ENCODE measurements at places on chromosomes 4 and X.

GRCh38 chr4:74858921-74859562 lies 64.7 kb upstream of the BTC start:
- no peaks in the 10 kb centered on the region for H3K36me3 ChIP-seq
- no peak overlapping the region for H3K4me3 ChIP-seq
- H3K27me3 ChIP-seq = peaks cover 10% of the 10 kb centered on the region
- DNase-seq = no peak
- H3K4me1 ChIP-seq = no peaks in the 10 kb centered on the region

GRCh38 chr4:162164906-162165510 lies 1.2 kb upstream of the FSTL5 start:
- H3K4me1 ChIP-seq = peaks cover 2% of the 10 kb centered on the region
- no peaks in the 10 kb centered on the region for H3K36me3 ChIP-seq
- DNase-seq = no peak
- H3K27ac ChIP-seq = no peak overlapping the region

- H3K4me1 ChIP-seq = peaks cover 20% of the 10 kb centered on the region
- H3K27ac ChIP-seq = no peak overlapping the region
- peak; percentile 51 for DNase-seq
- H3K27me3 ChIP-seq = no peaks in the 10 kb centered on the region
- no peak overlapping the region for H3K4me3 ChIP-seq
- no peaks in the 10 kb centered on the region for H3K36me3 ChIP-seq
These were observed 9.4 kb upstream of the TET2 start for GRCh38 chr4:105137121-105137875.

GRCh38 chr4:124631760-124632159 lies 80.8 kb downstream of the ANKRD50 start:
- DNase-seq = peak; percentile 9
- H3K4me1 ChIP-seq = peaks cover 5% of the 10 kb centered on the region
- no peaks in the 10 kb centered on the region for H3K36me3 ChIP-seq
- peaks cover 5% of the 10 kb centered on the region for H3K27me3 ChIP-seq
- H3K4me3 ChIP-seq = no peak overlapping the region

GRCh38 chrX:2647627-2648026 lies 43.5 kb upstream of the CD99 start:
- peak overlapping the region; percentile 37 for H3K27ac ChIP-seq
- H3K27me3 ChIP-seq = no peaks in the 10 kb centered on the region
- H3K4me3 ChIP-seq = no peak overlapping the region

DNA sequence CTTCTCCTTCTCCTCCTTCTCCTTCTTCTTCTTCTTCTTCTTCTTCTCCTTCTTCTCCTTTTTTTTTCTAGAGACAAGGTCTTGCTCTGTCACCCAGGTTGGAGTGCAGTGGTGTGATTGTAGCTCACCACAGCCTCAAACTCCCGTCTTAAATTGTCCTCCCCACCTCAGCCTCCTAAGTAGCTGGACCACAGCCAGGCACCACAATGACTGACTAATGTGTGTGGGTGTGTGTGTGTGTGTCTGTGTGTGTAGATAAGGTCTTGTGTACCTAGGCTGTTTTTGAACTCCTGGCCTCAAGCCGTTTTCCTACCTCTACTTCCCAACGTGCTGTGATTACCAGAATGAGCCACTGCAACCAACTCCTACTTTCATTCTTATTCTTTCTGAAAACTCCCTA lies 390.9 kb downstream of the ADAM29 start:
- H3K27me3 ChIP-seq = no peaks in the 10 kb centered on the region
- H3K27ac ChIP-seq = no peak overlapping the region
- H3K4me3 ChIP-seq = no peak overlapping the region

DNA sequence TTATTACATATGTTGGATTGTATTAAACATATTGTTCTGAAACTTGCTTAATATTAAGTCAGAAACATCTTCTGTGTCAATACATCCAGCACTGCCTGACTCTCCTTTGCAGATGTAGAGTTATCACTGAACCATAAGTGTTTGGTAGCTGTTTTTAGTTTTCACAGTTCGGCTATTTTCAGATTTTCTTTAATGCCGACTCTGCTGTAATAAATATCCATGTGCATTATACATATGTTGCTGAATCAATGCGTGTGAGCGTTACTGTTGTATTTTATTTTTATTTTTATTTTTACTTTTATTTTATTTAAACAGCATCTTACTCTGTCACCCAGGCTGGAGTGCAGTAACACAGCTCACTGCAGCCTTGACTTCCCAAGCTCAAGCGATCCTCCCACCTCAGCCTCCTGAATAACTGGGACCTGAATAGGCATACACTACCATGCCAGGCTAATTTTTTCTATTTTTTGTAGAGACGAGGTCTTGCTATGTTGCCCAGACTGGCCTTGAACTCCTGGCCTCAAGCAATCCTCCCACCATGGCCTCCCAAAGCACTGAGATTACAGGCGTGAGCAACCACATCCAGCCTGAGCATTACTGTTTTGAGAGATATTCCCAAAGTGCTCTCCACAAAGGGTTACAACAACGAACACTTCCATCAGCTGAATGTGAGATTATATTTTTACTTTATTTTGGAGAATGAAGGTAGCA lies 50.7 kb upstream of the NOCT start:
- DNase-seq = no peak
- no peaks in the 10 kb centered on the region for H3K4me1 ChIP-seq
- no peaks in the 10 kb centered on the region for H3K27me3 ChIP-seq
- H3K4me3 ChIP-seq = no peak overlapping the region

Data from activated naive CD4-positive, alpha-beta T cell treated with anti-CD3 and anti-CD28 coated beads for 36 hours (primary cell).